ENCODE measurements at places on chromosomes 6 and 20. TPM values are rescaled to one million over a fixed set of nuclear protein-coding genes. Genes with fewer than 3 reads are reported as not detected.
A peak's percentile ranks its signal among the peaks of the same experiment; 100 is the strongest.

GRCh38 chr6:44701038-44701636 lies 313.6 kb downstream of the CDC5L start:
- no peak for DNase-seq

Gene ADAM33
- total RNA-seq, result 3.0 TPM

- DNase-seq, result no peak
These were observed 25.9 kb downstream of the FOXQ1 start for GRCh38 chr6:1337791-1338190.

- no peak for DNase-seq
These were observed 52.1 kb downstream of the FAXC start for GRCh38 chr6:99297415-99297814.

Gene MOG
- not detected for total RNA-seq

GRCh38 chr6:6810727-6811126 lies 222.2 kb downstream of the LY86 start:
- DNase-seq, result no peak

GRCh38 chr6:148677594-148678476 lies 69.0 kb upstream of the UST start:
- no peak for DNase-seq

Gene DLL1
- 59.8 TPM for total RNA-seq

- no peak for DNase-seq
These were observed 68.7 kb downstream of the TXNDC5 start for GRCh38 chr6:7841781-7842468.

Gene KCNK5
- total RNA-seq, result 32.7 TPM

GRCh38 chr6:10305790-10306415 lies 109.0 kb downstream of the TFAP2A start:
- no peak for DNase-seq

DNA sequence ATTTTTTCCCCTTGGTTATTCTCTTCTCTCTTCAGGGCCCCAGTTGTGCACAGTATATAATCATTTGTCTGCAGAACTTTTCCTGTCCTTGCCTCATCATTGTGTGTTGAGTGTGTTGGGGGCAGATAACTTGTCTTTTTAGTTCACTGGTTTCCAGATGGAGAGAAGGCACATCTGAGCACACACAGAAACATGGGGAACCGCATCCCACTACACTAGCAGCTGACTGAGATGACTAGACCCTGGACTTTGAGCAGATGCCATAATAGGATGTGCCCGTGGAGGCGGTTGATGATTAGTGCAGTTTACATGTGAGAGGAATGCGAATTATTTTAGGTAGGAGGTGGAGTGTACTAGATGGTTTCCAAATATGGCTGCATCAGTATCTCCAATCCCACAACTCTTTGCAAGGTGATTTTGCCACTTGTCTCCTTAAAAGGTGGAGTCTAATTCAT lies 26.5 kb upstream of the SH3BGRL2 start:
- no peak for DNase-seq

DNA sequence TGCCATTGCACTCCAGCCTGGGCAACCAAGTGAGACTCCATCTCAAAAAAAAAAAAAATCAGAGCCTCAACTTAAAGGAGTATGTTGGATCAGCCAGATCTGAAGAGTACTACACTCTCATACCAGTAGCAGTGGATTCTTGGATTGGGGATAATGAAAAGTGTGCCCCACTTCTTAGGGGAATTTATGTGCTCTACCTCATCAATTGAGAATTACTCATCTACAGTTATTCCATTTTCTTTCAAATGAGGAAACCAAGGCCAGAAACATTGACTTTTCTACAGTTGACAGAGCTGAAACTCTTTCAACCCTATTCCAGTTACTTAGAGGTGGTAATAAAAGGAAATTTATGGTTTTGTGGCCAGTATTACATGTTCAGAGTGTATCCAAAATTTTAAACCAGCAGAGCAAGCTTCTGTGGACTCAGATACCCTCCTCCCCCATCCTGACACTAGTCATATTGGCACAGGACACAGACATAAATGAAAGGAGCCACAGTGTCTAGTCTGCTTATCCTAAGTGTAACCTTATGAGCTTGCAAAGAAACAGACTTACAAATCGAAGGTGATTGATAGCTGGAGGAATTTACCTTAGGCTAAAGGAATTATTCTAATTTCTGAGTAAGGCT lies 51.2 kb downstream of the ORC3 start:
- DNase-seq, result no peak

DNA sequence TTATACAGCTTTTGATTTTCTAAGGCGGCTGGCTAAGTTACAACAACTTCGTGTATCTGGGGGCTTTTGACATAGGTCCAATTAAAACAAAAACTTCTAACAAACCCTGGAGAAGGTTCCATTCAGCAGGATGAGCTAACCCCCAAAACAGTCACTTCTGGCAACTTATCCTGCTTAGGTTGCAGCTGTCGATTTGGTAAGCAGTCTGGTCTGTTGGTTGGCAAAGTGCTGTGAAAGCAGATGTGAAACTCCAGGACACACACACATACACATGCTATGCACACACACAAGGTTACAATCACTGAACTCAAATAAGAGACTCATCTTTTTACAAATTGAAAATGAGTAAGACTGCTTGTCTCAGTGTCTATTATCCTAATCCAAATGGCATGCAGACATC lies 119.0 kb upstream of the STMND1 start:
- no peak for DNase-seq

GRCh38 chr20:63911176-63911575 lies 16.2 kb downstream of the DNAJC5 start:
- DNase-seq, result no peak

GRCh38 chr6:73516514-73517489 lies 4.0 kb downstream of the EEF1A1 start:
- no peak for DNase-seq

- peak; percentile 63 for DNase-seq
These were observed 212.0 kb upstream of the PROKR2 start for GRCh38 chr20:5528719-5529256.

GRCh38 chr6:15389765-15390723 lies 144.2 kb downstream of the JARID2 start:
- DNase-seq, result peak; percentile 63

Gene CCN2
- 24.2 TPM for total RNA-seq

- DNase-seq, result no peak
These were observed 1.2 kb downstream of the TAB2 start for GRCh38 chr6:149318581-149319286.

DNA sequence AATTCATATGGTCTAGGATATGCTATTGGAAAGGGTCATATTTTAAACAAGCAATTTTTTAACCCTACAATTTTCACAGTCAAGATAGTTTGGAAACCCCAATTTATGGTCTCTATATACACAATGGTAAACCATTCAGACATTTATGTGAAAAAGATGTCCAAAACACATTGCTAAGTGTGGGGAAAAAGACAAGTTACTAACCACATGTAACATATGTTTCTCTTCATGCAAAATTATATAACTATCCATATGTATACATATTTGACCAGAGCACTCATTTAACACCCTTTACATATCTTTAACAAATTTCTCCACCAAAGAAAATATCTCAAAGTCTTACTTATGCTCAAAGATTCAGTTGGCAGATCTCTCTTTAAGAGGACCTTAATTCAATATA lies 110.6 kb downstream of the RNGTT start:
- no peak for DNase-seq

Gene FRMD1
- total RNA-seq, result not detected

GRCh38 chr20:50296450-50297375 lies 106.1 kb downstream of the CEBPB start:
- DNase-seq, result no peak

Gene SIM1
- 0.55 TPM for total RNA-seq

Gene ADGRG6
- 78.9 TPM for total RNA-seq

GRCh38 chr6:165627366-165627765 lies 35.7 kb downstream of the PDE10A start:
- DNase-seq, result no peak

DNA sequence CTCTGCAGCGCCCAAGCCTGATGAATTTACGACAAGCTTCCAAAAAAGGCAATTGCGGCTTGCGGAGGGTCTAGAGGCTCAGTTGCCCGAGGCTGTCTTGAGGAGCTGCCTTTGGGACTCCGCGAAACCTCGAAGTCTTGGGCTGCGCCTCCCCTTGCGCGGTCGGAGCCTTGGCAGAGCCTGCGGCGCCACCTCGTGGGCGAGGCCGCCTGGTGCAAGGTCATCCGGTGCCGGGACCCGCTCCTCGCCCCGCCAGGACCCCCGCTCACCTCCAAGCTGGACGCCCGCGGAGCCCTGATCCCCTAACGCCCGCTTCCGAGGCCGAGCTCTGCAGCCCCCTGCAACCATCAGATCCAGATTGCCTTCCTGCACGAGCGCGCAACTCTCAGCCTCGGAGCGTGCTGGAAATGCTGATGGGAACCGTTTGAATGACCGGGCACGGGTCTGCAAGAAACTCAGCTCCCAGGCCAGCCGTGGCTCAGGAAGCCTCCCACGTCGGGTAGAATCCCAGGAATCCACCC lies 14.9 kb upstream of the FAM210B start:
- peak; percentile 79 for DNase-seq

All from neural crest cell (in vitro differentiated cells).